NCI-H1436 (cell line): ENCODE measurements at places on chromosomes 11 and 22.

- no peak for DNase-seq
These were observed 3.3 kb downstream of the TMEM121B start for GRCh38 chr22:17117890-17118289.

DNA sequence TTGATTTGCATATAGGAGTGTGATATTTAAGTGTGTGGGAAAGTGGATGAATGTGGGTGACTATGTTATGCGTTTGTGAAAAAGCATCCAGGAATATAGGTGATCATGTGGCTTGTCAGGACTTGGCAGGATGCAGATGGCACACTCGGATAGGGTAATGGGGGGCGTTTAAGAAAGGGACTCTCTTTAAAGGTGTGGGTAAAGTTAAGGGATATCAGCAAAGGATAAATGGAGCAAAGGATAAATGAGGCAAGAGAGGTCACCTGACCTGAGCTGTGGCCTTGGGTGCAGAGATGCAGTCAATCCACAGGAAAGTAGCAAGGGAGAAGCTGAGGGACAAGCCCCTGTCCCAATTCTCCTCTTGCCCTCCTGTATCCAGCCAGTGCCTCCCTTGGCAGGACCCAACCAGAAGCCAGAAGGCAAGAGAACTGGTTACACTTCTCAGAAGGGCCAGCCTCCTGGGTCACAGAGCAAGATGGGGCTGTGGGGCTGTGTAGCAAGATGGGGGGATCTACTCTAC, 47.5 kb upstream of the GRAMD1B start:
- DNase-seq: no peak

GRCh38 chr11:69283446-69283845, 10.5 kb upstream of the MYEOV start:
- DNase-seq: no peak

DNA sequence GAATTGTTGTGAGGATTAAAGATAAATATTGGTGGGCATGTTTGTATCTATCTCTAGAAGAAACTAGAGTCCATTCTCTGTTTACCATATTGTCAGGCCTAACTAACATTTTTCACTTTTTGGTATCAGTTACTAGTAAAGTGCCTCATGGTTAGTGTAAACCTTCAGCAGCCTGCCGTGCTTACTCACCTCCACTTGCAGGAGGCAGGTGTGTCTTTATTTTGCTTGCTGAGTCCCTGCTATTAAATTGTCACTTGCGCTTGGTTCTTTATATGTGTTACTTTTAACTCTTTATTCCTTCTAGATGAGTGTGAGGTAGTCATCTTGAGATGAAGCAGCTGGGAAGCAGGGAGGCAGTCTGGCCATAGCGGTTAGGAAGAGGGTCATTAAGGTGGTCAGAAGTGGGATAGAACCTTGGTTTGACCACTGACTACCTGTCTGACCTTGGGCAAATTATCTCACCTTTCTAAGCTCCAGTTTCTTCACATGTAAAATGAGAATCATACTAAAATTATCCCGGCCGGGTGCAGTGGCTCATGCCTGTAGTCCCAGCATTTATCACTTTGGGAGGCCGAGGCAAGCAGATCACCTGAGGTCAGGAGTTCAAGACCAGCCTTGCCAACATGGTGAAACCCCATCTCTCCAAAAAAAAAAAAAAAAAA, 21.2 kb downstream of the PPP6R3 start:
- DNase-seq: no peak

DNA sequence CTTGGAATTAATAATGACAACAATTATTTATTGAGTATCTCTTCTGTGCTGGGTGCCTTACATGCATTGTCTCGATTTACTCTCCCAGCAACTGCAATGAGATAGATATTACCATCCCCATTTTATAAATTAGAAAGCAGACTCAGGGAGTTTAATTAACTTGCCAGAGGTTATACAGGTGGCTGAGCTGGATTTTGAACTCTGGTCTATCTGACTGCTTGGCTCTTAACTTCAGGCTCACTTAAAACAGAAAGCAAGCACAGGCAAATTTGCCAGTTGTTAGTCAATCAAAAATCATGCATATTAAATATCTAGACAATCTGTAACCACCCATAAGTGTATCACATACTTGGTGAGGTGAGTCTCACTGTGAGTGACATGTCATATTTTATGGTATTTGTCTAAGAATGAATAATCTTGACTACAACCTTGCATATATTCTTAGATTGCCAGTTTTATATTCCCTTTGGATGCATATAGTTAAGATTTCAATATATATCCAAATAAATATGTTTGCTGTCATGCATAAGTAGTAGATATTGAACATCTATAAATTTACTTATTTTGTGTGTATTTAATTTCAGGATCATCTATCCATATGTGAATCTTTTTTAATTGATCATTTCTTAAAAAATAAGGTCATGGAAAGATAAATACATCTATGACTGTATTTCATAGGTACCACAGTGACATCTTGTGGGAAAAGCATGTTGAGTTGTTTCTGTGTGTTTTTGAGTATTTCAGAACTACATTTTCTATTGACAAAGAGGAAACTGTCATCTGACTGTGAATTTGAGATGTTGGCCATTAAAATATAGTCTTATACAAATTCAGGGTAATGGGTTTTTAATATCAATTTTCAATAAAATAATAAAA, 112.0 kb upstream of the ARHGAP42 start:
- peak; percentile 40 for DNase-seq

DNA sequence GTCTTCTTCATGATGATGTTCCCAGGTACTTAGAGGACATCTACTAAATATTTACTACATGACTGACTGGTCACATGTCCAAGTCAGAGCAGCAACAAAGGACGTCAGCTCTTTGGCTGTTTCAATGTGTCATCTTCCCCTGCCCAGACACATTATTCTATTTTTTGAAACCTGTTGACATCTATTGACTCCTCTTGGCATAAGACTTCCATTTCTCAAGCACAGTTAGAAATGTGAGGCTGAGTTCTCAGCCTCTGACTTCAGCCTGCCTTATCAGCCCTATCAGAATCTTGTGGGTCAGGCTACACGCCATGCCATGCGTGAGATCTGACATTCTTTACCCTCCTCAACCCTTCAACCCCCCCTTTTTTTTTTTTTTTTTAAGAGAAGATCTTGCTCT, 63.8 kb downstream of the SC5D start:
- no peak for DNase-seq

DNA sequence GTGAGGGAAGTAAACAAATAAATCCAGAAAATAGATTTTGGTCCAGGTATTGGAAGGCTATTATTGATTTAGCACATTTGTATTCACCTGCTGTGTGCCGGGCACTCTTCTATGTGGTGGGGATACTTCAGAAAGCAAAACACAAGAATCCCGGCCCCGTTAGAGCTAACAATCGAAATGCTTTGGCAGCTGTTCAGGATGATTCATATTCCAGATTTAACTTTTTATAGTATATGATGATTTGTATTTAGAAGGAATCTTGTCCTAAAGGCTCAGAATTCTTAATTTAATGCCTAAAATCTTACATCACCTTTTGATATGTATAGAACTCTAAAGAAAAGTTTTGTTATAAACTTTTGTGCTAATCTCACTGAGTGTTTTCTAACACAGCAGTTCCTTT, 28.0 kb downstream of the ZC3H12C start:
- DNase-seq: no peak

DNA sequence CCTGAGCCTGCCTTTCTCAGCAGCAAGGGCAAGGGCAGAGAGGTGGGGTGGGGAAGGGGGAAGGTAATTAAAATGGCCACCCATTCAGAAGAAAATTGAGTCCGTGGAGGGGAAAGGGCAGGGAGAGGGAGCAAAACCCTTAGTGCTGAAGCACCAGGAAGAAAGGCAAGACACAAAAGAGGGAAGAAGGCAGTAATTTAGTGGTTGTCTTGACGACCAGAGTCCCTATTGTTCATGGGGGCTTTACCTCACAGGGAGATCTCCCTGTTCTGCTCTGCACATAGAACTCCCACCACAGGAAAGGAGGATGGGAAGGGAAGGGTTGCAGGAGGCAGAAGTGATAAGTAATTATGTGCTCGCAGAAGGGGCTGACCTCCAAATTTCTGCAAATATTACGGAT, 23.4 kb downstream of the SNX19 start:
- DNase-seq: no peak

GRCh38 chr11:22161489-22161888, 31.4 kb upstream of the ANO5 start:
- no peak for DNase-seq

GRCh38 chr11:115241899-115242298, 262.3 kb downstream of the CADM1 start:
- no peak for DNase-seq

GRCh38 chr11:120073196-120073595, 64.7 kb downstream of the TRIM29 start:
- no peak for DNase-seq

GRCh38 chr11:129234978-129235377, 42.9 kb upstream of the ARHGAP32 start:
- no peak for DNase-seq

- no peak for DNase-seq
These were observed 847.8 kb downstream of the TBC1D22A start for GRCh38 chr22:47610281-47610680.

DNA sequence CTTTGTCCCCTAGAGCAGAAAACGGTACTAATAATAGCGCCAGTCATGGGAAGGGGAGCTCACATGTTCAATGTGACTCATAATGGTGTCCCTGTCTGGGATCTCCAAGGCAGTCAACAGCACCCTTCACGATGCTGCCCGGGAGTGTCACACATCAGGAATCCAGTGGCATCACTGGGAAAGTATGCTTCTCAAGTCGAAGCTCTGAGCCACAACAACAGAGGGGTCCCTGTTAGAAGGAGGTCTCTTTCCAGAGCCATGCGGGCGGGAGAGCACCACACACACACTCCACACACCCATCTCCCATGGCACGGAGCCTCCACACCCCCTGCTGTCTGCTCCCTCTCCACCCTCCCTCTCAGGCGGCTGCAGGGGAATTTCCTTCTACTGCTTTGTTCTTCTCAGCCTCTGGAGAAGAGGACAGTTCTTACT, 119.7 kb downstream of the ETS1 start:
- DNase-seq: no peak

DNA sequence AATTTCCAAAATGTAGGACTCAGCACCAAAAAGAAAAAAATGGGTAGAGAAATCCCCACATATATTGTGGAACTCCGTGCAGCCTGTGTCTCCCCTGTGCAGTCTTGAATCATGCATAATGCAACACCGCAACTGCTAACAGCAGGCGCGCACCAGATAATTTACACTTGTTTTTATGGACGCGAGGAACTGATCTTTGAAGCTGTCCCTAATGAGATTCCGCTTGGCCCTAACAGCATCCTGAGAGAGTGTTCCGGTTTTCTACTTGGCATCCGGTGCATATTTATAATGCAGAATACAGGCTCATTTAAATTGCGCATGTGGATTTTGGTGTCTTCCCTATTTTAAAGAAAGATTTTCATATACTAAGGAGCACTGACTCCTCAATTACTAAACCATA, 21.1 kb downstream of the MPPED2 start:
- no peak for DNase-seq

DNA sequence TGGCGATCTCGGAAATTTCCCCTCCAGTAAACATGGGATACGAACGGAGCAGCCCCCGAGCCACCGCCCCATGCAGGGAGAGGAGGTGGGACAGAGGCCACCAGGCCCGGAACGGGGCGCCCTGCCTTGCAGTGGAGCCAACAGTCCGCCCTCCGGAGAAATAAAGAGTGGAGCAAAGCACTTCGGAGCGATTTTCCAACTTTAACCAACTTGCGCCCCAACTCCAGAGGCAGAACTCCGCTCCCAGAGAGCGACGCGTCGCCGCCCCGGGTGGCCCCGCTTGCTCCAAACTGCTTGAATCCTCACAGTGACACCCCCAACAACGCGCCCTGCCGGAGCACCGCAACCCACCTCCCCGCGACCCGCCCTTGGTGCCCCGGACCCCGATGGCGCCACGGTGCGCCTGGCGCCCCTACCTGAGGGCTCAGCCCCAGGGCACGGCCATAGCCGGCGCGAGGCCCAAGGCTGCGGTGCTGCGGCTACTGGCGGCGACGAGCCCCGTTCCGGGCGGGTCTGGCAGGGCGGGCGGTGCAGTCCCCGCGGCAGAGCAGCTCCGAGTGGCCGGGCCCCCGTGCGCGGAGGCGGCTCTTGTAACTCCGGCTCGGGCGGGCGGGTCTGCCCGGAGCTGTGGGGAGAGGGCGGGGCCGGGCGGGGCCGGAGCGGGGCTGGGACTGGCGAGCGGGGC, at the start of gene AHNAK:
TSS of gene AHNAK (minus strand) at position 563 of the 685 bp plus-strand sequence. CDS start 10,708 bp downstream, outside the sequence.
- DNase-seq: no peak

- DNase-seq: no peak
These were observed 231.3 kb upstream of the B3GAT1 start for GRCh38 chr11:134643115-134644012.

DNA sequence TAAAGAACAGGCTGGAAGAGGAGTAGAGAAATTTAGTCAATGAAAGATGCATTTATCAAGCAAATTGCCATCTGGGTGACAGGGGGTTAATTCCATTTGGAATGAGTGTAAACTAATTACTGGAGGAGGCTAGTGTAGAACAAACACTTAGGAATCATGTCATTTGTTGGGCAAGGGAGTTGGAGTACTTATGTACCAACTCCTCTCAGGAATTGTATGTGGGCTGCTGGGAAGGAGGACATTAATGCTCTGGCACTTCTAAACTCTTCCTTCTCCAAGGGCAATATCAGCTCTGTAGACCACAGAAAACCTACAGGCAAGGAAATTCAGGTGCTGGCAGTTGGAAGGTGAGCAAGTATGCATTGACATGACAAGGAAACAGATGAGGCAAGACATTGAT, 141.0 kb downstream of the MSANTD4 start:
- no peak for DNase-seq

- DNase-seq: no peak
These were observed 38.3 kb upstream of the ACER3 start for GRCh38 chr11:76822406-76822805.

GRCh38 chr11:116310226-116310625, 462.6 kb downstream of the BUD13 start:
- DNase-seq: no peak

DNA sequence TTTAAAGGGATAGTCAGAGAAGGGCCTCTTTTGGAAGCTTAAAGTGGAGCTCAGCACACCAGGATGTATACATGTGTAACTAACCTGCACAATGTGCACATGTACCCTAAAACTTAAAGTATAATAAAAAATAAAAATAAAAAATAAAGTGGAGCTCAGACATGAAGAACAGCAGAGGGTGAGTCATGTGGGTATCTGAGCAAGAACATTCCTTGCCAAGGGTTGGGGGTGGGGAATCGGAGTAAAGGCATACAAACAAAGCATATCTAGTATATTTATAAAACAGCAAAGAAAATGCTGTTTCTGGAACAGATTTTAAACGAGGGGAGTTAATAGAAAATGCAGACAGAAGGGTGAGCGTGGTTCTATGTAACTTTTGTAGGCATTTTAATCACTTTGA, 562.6 kb upstream of the ANO3 start:
- DNase-seq: no peak

DNA sequence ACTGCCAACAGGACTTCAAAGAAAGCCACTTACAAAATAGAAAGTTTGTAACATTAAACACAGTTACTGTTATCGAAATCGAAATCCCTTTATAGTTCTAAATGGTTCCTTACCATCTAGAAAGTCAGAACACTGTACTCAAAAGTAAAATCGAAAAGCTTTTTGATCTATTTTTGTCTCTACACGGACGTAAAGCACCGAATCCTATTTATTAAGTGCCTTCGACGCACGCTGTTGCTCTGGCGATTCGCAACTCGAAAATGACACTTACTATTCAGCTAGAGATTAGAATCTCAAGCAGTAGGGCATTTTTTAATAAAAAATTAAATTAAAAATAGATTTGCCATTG, 78.3 kb downstream of the LARGE1 start:
- no peak for DNase-seq

- DNase-seq: no peak
These were observed 33.2 kb downstream of the ADORA2A start for GRCh38 chr22:24460418-24461089.

GRCh38 chr11:100930185-100930778, 199.3 kb downstream of the PGR start:
- peak; percentile 32 for DNase-seq

GRCh38 chr11:81869351-81870065, 864.2 kb downstream of the FAM181B start:
- no peak for DNase-seq
